ENCODE measurements at places on chromosomes 4 and X. TPM values are rescaled to one million over a fixed set of nuclear protein-coding genes. Genes with fewer than 3 reads are reported as not detected.
A peak's percentile ranks its signal among the peaks of the same experiment; 100 is the strongest.

DNA sequence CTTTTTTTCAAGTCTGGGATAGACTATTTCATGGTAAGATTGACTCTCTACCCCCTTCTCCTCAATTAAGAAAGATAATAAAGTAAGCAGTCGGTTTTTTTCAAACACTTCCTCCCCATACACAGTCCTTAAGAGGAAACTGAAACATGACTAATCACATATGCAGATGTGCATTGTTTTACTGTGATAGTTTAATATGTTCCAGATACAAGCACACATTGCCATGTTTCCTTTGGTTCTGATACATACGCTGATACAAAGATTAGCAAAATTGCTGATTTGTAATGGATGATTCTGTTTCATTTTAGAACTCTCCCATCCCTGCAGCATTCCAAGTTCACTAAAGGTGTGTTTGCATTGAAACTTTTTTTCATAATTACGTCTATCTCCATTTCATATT is 76.1 kb downstream of the FBXO8 start:
- no peaks in the 10 kb centered on the region for H3K27me3 ChIP-seq
- no peaks in the 10 kb centered on the region for H3K36me3 ChIP-seq
- no peak overlapping the region for H3K27ac ChIP-seq
- H3K4me1 ChIP-seq, result peaks cover 5% of the 10 kb centered on the region
- no peak for DNase-seq
- no peak overlapping the region for H3K4me3 ChIP-seq

DNA sequence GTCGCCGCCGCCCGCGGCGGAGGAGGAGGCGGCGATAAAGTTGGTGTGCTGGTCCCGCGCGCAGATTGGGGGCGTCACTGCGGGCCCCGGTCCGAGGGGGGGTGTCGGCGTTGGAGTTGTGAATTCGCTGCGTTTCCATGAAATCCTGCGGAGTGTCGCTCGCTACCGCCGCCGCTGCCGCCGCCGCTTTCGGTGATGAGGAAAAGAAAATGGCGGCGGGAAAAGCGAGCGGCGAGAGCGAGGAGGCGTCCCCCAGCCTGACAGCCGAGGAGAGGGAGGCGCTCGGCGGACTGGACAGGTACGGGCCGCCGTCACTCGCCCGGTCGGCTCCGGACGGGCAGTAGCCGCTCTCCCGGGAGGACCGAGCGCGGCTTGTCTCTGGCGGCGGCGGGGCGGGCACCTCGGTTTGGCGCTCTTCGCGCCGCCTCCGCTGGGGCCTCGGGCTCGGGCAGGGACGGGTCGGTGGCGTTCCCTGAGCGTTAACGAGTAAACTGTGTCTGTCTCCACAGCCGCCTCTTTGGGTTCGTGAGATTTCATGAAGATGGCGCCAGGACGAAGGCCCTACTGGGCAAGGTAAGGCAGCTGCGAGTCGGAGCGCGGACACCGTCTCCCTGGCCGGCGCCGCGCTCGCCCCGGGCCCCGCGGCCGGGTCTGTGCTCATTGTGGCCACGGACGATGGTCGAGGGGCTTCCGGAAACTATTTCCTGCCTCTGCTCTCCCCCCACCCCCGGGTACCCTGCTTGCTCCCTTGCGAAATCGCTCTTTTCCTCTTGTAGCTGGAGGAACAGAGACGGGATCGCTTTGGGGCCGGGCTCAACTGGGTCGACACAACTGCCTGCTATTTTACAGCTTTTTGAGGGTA is 658 bp downstream of the KDM6A start:
- H3K4me3 ChIP-seq, result peak overlapping the region; percentile 70
- DNase-seq, result peak; percentile 89
- peak overlapping the region; percentile 99 for H3K27ac ChIP-seq
- H3K4me1 ChIP-seq, result no peaks in the 10 kb centered on the region
- H3K36me3 ChIP-seq, result no peaks in the 10 kb centered on the region

DNA sequence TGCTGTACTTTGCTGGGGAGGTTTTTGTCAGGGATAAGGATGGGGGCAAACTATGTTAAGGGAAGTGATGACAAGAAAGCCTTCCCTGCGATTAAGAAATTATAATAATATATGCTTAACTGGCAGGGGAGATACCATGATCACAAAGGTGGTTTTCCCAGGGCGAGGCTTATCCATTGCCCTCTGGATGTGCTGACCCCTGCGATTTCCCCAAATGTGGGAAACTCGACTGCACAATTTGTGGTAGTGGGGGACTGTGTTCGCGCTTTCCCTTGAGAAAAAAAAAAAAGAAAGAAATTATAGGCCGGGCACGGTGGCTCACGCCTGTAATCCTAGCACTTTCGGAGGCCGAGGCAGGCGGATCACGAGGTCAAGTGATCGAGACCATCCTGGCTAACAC is 24.5 kb downstream of the SLC25A43 start:
- DNase-seq, result no peak
- H3K36me3 ChIP-seq, result peaks cover 4% of the 10 kb centered on the region
- H3K4me3 ChIP-seq, result no peak overlapping the region
- no peaks in the 10 kb centered on the region for H3K27me3 ChIP-seq
- H3K4me1 ChIP-seq, result no peaks in the 10 kb centered on the region

DNA sequence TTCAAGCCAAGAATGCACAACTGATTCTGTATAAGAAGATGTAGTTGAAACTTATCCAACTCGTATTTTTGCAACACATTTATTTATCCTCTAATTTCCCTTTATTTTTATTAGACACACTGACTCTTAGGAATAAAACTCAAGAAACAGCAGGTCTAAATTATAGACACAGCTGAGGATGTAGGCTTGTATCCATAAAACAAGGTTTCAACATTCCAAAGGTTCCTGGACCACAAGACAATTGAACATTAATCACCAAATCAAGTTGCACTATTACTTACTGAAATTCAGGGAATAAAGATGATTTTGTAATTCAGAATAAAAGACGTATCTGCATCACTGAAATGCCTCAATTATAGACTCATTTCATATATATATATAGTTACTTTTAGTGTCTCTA is 683.5 kb upstream of the GRIA3 start:
- H3K27me3 ChIP-seq, result no peaks in the 10 kb centered on the region
- no peak for DNase-seq
- no peaks in the 10 kb centered on the region for H3K36me3 ChIP-seq
- no peak overlapping the region for H3K4me3 ChIP-seq
- no peaks in the 10 kb centered on the region for H3K4me1 ChIP-seq

- no peak overlapping the region for H3K27ac ChIP-seq
- no peaks in the 10 kb centered on the region for H3K4me1 ChIP-seq
- DNase-seq, result peak; percentile 77
- peaks cover 2% of the 10 kb centered on the region for H3K27me3 ChIP-seq
- no peaks in the 10 kb centered on the region for H3K36me3 ChIP-seq
Observed at GRCh38 chr4:41887821-41888686, 47.2 kb upstream of the TMEM33 start.

DNA sequence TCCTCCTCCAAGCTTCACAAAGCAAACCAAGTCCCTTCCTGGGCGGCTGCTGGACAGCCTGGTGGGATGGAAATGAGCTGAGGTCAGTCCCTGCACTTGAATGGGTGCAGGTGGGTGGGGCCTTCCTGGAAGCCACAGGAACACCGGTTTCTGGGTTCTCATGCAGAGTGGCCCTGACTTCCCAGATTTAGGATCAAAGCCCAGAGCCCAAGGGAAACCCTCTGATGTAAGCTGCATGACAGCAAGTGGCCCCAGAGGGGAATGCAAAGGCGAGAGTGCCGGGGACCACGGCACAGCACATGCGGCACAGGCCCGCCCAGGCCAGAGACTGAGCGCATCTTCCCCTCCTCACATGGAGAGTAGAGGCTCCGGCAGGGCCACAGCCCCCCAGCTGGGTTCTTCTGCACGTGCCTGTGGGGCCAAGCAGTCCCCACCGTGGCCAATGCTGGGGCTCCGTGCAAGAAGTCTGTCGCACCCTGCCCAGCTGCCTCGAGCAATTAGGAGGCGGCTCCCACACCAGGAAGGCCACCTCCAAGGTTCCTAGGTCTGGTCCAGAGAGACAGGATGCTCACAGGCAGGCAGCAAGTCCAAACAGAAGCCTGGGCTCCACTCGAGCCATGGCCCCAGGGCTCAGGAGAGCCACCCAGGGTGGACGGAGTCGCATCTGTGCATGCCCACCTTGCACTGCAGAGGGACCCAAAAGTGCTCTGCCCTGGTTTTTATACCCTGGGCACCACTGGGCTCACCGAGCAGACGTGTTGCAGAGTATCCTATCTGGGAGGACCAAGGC is 83.0 kb downstream of the HTRA3 start:
- no peaks in the 10 kb centered on the region for H3K4me1 ChIP-seq
- no peaks in the 10 kb centered on the region for H3K36me3 ChIP-seq
- H3K4me3 ChIP-seq, result no peak overlapping the region
- DNase-seq, result no peak

- no peak overlapping the region for H3K4me3 ChIP-seq
- H3K27me3 ChIP-seq, result no peaks in the 10 kb centered on the region
Observed at GRCh38 chr4:67751260-67751659, 2.9 kb downstream of the GNRHR start.

DNA sequence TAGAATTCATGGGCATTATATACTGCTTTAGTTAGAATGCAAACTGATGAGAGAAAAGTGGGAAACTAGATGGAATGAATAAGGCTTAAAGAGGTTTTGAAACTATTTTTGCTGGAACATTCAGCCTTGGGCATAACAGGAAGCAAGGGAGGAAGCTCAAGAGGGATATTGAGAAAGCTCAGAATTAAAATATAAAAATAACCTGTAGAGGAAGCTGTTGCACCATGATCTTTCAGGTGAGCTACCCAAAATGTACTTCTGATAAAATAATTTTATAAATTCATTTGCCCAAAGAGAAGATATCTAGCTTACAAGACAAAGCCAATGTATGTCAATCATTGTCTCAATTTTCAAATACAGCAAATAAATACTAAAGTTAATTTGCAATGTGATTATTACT is 11.3 kb downstream of the GC start:
- no peaks in the 10 kb centered on the region for H3K36me3 ChIP-seq
- no peak for DNase-seq
- H3K4me1 ChIP-seq, result no peaks in the 10 kb centered on the region
- H3K4me3 ChIP-seq, result no peak overlapping the region
- no peak overlapping the region for H3K27ac ChIP-seq

GRCh38 chr4:114401483-114401882 is 197.1 kb upstream of the UGT8 start:
- H3K4me3 ChIP-seq, result no peak overlapping the region
- H3K4me1 ChIP-seq, result no peaks in the 10 kb centered on the region
- H3K27ac ChIP-seq, result no peak overlapping the region
- no peak for DNase-seq
- no peaks in the 10 kb centered on the region for H3K36me3 ChIP-seq
- H3K27me3 ChIP-seq, result no peaks in the 10 kb centered on the region

GRCh38 chrX:20143561-20143960 is 1.9 kb upstream of the EIF1AX start:
- no peaks in the 10 kb centered on the region for H3K27me3 ChIP-seq
- no peak overlapping the region for H3K27ac ChIP-seq
- no peak overlapping the region for H3K4me3 ChIP-seq
- peak; percentile 23 for DNase-seq
- peaks cover 31% of the 10 kb centered on the region for H3K4me1 ChIP-seq
- no peaks in the 10 kb centered on the region for H3K36me3 ChIP-seq

DNA sequence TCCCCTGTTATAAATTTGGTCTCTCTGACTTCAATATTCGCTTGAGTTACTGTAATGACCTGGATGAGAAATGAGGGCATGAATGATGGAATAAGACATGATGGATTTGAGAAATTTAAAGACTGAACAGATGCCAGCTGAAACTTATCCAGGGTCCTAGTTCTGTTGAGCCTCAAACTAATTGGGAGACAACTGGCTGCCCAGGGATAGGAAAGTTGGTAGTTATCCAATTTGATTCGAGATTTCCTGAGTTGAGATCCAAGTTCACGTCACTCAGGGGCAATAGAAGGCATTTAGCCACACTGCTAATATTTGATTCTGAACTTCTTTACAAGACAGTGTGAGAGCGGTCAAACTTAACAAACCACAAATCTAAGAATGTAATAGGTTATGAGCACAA is 159.0 kb upstream of the CXCL13 start:
- H3K36me3 ChIP-seq, result no peaks in the 10 kb centered on the region
- no peak overlapping the region for H3K4me3 ChIP-seq
- no peak overlapping the region for H3K27ac ChIP-seq
- no peaks in the 10 kb centered on the region for H3K27me3 ChIP-seq
- no peaks in the 10 kb centered on the region for H3K4me1 ChIP-seq
- peak; percentile 45 for DNase-seq

DNA sequence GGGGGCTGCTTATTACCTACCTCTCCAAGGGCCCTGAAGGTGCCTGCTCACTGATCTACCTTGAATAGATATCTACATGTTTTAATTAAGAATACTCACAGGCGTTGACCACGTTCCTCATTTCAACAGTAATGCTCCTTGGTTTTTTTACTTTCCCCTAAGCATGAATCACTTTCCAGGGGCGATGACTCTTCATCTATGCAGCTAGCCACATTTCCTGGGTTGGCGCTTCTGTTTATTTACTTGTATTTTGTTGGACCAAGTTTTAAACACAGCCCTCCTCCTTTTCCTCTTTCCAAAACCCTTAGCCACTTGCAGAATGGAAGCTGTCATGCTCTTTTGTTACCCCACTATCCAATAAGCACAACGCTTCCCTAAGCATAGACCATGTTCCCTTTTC is 50.8 kb downstream of the CBLL2 start:
- no peaks in the 10 kb centered on the region for H3K27me3 ChIP-seq
- no peak overlapping the region for H3K27ac ChIP-seq
- H3K4me3 ChIP-seq, result no peak overlapping the region

CXCL9 gene
- 4.3 TPM for total RNA-seq

NPFFR2 gene
- total RNA-seq, result not detected

SERTM2 gene
- total RNA-seq, result 2.3 TPM

KLKB1 gene
- total RNA-seq, result 0.73 TPM

GPAT3 gene
- 18.9 TPM for total RNA-seq

DMRTC1B gene
- total RNA-seq, result not detected

SYTL5 gene
- 7.4 TPM for total RNA-seq

SHROOM2 gene
- total RNA-seq, result 8.5 TPM

GAGE12E gene
- not detected for total RNA-seq

COL25A1 gene
- not detected for total RNA-seq

L1CAM gene
- total RNA-seq, result under 0.01 TPM

PFKFB1 gene
- 0.87 TPM for total RNA-seq

BEND2 gene
- total RNA-seq, result not detected

Measured in stomach (tissue), 19 donors.